ENCODE measurements at places on chromosomes 13 and 19.

- DNase-seq: no peak
These were observed 405.8 kb downstream of the FGF9 start for GRCh38 chr13:22076658-22077057.

DNA sequence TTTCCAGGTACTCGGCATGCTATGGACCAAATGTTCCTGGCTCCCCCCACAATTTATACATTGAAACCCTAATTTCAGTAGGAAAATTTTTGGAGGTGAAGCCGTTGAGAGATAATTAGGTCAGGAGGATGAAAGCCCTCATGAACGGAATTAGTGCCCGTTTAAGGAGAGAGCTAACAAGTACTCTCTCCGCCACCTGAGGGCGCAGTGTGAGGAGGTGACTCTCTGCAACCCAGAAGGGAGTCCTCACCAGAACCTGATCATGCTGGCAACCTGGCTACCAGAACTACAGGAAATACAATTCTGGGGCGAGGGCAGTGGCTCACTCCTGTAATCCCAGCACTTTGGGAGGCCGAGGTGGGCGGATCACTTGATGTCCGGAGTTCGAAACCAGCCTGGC lies 397.8 kb downstream of the SLITRK5 start:
- no peak for DNase-seq

DNA sequence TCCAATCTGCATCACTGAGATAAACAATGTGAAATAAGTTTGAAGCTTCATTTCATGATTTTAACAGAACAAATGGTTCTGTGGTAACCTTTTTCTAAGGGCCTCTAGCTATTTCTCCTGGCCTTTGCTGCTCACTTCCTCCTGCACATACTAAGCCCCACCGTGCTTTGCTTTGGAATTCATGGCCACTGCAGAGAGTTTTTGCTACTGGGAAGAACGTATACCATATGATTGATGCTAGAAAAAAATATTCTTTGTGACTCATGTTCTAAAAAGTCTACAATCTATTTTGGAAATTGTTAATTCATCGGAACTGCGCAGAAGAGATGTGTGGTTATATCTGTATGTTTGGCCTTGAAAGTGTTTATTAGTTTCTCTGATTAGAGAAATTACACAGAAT lies 747.3 kb downstream of the PCDH9 start:
- DNase-seq: no peak

GRCh38 chr13:102255409-102255808 lies 146.4 kb downstream of the FGF14 start:
- DNase-seq: no peak

DNA sequence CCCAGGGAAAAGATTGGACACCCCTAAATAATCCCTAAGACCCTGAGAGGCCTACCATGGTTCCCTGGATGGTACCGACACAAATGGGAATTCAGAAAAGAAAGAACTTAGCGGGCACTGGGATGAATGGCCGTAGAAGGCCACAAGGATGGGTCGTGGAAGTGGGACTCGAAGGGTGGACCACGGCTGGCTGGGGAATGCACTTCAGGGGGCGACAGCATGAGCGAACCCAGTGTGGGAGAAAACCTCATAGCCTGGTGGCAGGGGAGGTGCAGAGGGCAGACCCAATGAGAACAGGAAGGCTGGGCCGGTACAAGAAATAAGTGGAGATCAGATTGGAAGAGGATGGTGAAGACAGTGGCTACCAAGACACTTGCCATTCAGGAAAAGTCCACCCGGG lies 28.7 kb downstream of the LATS2 start:
- DNase-seq: no peak

DNA sequence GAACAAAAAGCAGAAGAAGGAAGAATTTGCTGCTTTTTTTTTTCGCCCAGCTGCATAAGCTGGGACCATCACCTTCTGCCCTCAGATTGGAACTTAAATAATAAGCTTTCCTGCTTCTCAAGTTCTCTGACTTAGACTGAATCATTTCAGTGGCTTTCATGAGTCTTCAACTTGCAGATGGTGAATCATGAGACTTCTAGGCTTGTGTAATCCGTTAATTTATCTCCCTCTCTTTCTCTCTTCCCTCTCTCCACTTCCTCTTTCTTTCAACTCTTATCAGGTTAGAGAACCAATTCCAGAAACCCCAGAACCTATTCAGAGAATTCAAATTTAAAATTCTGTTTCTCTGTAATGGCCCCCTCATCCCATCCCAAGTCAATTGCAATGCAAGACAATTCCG lies 1153.7 kb downstream of the PCDH9 start:
- no peak for DNase-seq

DNA sequence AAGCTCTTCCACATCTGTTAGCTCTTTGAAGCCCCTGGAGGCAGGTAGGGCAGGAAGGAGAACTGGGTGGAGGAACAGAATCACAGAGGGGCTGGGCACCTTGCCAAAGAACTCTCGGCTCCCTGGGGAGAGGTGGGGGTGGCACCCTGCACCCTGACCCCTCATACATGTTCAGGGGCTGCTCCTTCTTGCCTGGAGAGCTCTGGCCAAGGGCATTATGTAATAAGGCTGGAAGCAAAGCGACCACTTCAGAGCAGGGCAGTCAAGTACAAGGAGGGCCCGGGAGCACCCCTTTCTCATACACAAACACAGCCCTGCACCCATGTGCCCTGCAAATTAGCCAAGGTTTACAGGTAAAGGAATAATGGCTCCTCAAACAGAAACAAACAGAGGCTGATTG lies 351.9 kb upstream of the TSHZ3 start:
- DNase-seq: no peak

DNA sequence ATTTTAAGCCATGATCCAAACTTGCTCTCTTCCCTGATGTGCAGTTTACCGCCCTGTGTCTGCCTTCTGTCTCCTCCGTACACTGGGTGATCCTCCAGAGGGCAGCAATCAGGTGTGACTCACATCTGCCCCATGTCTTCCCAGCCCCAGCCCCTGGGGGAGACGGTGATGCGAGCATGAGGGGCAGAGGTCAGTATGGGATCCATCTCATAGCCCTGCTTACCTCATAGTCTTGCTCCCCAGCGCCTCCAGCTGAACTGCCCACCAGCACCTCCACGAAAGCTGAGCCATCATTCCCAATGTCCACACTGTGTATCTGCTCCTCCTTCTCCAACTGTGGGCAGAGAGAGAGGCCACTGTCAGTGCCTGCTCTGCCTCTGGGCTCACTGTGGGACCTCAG lies 14.6 kb downstream of the XRCC1 start:
- DNase-seq: no peak

- no peak for DNase-seq
These were observed 4.9 kb upstream of the PALM start for GRCh38 chr19:703651-704446.

GRCh38 chr13:60836821-60837220 lies 439.8 kb downstream of the TDRD3 start:
- DNase-seq: no peak

DNA sequence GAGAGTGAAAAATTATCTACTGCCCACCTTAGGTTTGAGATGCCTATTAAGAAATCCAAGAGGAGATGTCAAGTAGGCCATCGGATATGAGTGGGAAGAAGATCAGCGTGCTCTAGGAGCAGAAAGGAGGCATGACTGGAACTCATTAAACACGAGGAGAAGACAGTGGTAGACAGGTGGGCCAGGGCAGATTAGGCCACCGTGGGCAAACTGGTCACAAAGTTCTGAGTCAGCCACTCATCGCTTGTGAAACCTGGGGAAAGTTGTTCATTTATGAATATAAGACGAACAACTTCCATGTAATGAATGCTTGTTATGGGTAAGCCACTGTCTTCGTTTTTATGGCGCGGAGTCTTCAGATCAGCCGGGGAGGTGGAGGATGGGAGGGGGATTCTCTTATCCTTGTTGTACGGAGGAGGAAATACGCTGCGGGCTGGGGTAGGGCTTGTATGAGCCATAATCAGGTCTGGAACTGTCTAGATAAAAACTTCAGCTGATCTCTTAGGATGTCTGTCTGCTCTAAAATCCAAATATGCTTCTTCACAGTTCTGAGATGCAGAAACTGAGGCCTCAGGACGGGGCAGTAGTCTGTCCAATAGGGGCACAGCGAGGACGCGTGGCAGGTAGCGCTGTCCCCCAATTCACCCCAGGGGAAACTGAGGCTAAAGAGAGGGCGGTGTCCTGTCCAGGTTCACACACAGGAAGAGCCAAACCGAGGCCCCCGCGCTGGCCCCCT lies 1.1 kb upstream of the ZNF444 start:
- no peak for DNase-seq

All from mesothelial cell of epicardium (in vitro differentiated cells).